HepG2 (cell line): ENCODE measurements at places on chromosomes 6 and 20. TPM values are rescaled to one million over a fixed set of nuclear protein-coding genes. Genes with fewer than 3 reads are reported as not detected.

GRCh38 chr6:169858935-169859351, 107.5 kb downstream of the ERMARD start:
- H3K4me1 ChIP-seq, result no peaks in the 10 kb centered on the region
- H3K36me3 ChIP-seq, result no peaks in the 10 kb centered on the region
- peaks cover 8% of the 10 kb centered on the region; the same call in 1 of the 2 replicates for H3K27me3 ChIP-seq
- no peak for DNase-seq
- no peak overlapping the region for H3K27ac ChIP-seq

DNA sequence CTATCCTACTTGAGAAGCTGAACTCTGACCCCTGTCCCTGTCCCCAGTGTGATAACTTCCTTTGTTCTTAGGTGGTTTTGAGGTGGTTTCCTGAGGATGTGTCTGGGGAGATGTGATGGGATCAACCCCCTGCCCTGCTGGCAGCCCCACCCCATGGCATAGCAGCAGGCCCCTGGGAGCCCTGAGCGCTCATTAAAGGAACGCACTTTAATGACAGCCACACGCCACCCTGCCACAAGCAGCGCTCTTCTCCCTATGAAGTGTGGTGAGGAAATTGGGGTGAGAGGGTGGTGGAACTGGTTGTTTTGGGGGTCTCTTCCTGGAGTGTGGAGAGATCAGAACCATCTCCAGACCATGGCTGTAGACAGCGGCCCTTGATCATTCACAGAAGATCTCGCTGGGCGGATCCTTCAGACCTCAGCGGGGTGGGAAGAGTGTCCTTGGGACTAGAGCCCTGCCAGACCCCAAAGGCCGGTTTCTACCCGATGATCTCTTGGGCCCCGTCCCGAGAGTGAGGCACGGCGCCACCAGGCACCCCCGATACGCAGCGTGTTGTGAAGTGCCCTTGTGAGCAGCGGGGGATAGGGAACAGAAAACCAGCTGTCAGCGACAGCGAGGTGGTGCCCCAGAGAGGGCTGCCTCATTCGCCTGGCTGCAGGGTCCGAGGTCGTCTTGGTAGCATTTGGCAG, 45.4 kb downstream of the SYNJ2 start:
- DNase-seq, result no peak
- peaks cover 43% of the 10 kb centered on the region for H3K36me3 ChIP-seq
- no peak overlapping the region for H3K4me3 ChIP-seq

DNA sequence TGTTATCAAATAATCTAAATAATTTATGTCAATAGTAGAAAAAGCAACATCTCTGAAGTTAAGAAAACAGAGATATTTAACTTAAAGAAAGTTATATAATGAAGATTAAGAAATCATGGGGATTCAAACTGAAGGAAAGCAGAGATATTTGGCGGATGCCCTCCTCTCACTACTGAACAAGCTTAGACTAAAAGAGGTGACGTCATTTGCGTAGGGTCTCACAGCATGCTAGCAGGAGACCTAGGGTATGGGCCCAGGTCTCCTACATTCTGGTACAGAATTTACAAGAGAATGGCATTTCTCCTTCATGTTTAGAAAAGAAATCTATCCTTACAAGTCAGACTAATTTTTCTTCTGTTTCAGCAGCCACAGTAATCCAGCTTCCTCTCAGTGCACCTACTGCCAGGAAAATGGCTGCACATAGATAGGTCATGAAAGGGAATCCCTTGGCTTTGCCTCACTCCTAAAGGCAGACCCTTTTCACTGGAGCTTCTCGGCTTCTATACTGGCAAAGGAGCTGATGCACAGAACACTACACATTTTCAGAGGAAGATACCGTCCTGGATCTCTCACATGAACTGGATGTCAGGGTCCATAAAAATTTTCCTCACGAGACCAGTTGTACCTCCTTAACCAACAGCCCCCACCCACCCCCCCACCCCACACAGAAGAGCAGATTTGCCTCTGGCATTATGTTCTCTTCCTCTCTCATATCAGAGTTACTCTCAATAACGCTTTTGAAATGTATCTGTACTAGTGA, 41.8 kb upstream of the DST start:
- peak; percentile 29 for DNase-seq
- peaks cover 76% of the 10 kb centered on the region for H3K4me1 ChIP-seq
- no peaks in the 10 kb centered on the region for H3K27me3 ChIP-seq
- H3K4me3 ChIP-seq, result peak overlapping the region; percentile 13; the same call in 1 of the 2 replicates
- peak overlapping the region; percentile 75 for H3K27ac ChIP-seq

GRCh38 chr6:110826236-110827129, 11.2 kb upstream of the CDK19 start:
- no peaks in the 10 kb centered on the region for H3K36me3 ChIP-seq
- peak overlapping the region; percentile 35 for H3K27ac ChIP-seq
- DNase-seq, result no peak

DNA sequence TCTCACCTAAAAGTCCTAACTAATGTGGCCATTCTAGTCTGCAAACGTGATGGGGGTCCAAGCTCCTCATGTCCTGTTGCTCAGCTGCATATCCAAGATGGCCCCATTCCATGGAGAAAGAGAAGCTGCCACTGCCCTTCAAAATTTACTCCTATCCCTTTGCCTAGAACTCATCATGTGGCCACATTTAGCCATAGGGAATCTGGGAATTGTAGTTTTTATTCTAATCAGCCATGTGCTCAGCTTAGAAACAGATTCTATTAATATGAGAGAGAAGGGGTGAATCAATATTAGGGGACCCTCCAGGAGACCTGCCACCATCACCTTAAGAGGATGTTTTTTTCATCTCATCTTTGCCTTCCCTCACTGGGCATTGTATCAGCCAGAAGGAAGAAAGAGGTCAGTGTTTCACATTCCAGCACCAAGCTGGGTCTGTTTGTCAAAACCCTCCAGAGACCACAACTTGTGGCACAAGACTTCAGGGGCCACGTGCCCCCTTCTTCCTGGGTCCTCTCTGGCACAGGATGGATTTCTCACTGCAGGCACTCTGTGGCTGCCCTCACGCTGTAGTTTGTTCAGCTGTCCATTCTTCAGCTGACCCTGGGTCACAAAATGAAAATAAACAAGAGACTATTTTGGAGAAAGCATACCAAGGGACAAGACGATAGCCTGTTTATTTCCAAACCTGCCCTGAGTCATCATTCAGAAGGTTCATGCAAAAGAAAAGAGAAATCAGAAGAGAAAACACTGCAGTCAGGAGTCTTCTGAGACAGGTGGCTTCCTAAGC, 172.0 kb downstream of the EYA2 start:
- no peak overlapping the region for H3K27ac ChIP-seq
- H3K4me1 ChIP-seq, result no peaks in the 10 kb centered on the region
- no peak for DNase-seq
- no peaks in the 10 kb centered on the region for H3K36me3 ChIP-seq

GRCh38 chr6:26521600-26522391, 16.4 kb upstream of the HMGN4 start:
- peak overlapping the region; percentile 62 for H3K4me3 ChIP-seq
- H3K27me3 ChIP-seq, result no peaks in the 10 kb centered on the region
- peak overlapping the region; percentile 42 for H3K27ac ChIP-seq
- no peaks in the 10 kb centered on the region for H3K36me3 ChIP-seq
- peaks cover 62% of the 10 kb centered on the region for H3K4me1 ChIP-seq

GRCh38 chr6:40022867-40023266, 88.6 kb upstream of the MOCS1 start:
- H3K4me1 ChIP-seq, result no peaks in the 10 kb centered on the region
- no peaks in the 10 kb centered on the region for H3K27me3 ChIP-seq
- H3K27ac ChIP-seq, result no peak overlapping the region
- no peak for DNase-seq
- no peak overlapping the region for H3K4me3 ChIP-seq

GRCh38 chr6:112600168-112600567, 253.0 kb downstream of the RFPL4B start:
- DNase-seq, result no peak
- H3K4me3 ChIP-seq, result no peak overlapping the region
- H3K4me1 ChIP-seq, result no peaks in the 10 kb centered on the region
- H3K27ac ChIP-seq, result no peak overlapping the region
- H3K27me3 ChIP-seq, result no peaks in the 10 kb centered on the region

DNA sequence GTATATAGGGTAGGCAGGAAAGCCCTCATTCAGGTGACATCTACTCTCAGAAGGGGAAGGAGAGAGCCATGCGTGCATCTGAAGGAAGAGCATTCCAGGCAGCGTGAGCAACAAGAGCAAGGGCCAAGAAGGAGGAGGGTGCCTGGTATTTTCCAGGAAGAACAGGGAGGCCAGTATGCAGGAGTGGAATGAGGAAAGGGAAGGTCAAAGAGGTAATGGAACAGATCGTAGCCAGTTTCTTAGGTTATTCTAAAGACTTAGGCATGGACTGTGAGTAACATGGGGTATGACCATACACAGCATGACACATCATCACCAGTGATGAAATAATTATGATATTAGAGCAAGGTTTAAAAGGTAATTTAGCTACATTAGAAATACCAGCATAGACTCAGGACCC, 24.1 kb downstream of the ALDH8A1 start:
- no peaks in the 10 kb centered on the region for H3K27me3 ChIP-seq
- no peaks in the 10 kb centered on the region for H3K36me3 ChIP-seq
- H3K4me1 ChIP-seq, result no peaks in the 10 kb centered on the region

DNA sequence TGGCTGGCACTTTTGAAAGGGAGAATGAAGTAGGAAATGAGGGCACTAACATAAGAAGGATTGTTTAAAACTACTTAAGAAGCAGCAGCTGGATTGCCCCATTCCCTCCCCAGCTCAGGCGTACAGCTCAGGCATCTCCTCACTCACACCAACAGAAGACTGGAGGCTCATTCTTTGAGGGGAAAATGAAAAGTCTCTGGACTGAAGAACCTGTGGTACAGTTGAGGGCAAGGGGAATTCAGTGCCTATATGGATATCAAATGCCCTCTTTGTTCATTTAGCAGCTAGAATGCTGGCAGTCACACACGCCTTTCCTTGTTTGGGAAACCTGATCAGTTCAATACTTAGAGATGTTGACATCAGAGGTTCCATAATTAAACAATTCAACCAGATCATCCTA, 502.1 kb upstream of the SOX4 start:
- no peak overlapping the region for H3K27ac ChIP-seq
- no peaks in the 10 kb centered on the region for H3K27me3 ChIP-seq
- peaks cover 3% of the 10 kb centered on the region for H3K36me3 ChIP-seq
- no peak overlapping the region for H3K4me3 ChIP-seq
- H3K4me1 ChIP-seq, result no peaks in the 10 kb centered on the region

DNA sequence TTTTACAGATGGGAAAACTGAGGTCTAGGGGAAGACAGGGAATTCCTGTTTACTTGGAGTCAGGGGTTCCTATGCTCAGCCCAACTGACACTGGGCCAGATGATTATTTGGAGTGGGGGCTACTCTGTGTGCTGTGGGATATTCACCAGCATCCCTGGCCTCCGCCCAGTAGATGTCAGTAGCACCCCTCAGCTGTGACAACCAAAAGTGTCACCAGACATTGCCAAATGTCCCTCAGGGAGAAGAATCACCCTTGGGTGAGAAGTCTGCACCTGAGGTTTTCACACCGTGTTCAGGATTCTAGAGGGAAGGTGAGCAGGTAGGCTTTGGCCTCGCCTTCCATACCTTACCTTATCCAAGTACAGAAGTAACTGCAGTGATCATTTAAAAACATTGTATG, 27.6 kb downstream of the CDH26 start:
- no peak overlapping the region for H3K4me3 ChIP-seq
- no peak overlapping the region for H3K27ac ChIP-seq
- no peak for DNase-seq
- H3K4me1 ChIP-seq, result no peaks in the 10 kb centered on the region
- no peaks in the 10 kb centered on the region for H3K27me3 ChIP-seq

DNA sequence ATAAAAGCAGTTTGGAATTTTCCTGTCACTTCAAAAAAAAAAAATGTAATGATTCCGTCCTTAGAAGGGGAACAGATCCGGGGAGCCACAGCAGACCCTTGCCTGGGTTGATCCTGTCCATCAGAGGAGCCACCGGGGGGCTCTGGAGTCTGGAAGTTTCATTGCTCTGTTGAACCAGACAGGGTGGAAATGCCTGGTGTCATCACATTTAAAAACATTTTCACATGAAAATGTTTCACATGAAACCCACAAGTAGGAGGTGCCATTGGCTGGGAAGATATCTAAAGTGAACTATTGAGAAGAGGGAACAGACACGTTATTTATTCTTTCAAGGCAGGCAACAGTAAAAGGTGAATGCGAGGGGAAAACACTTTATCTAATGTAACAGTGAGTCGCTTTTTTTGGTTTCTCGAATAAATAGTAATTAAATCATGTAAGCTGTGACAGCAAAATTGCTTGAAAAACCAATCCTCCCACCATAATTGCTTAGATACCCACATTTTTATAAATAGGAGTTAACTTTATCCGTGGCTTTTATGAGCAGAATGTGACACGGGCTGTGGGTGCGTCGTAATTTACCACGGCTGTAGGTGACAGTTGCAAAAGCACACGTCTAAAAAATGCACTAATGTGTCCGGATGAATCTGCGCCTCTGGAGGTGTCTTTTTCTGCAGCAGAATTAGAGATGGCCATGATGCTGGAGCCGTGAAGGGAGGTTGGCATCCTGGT, 323.4 kb downstream of the TAF4 start:
- peaks cover 5% of the 10 kb centered on the region; the same call in 1 of the 2 replicates for H3K4me1 ChIP-seq
- no peaks in the 10 kb centered on the region for H3K36me3 ChIP-seq

DNA sequence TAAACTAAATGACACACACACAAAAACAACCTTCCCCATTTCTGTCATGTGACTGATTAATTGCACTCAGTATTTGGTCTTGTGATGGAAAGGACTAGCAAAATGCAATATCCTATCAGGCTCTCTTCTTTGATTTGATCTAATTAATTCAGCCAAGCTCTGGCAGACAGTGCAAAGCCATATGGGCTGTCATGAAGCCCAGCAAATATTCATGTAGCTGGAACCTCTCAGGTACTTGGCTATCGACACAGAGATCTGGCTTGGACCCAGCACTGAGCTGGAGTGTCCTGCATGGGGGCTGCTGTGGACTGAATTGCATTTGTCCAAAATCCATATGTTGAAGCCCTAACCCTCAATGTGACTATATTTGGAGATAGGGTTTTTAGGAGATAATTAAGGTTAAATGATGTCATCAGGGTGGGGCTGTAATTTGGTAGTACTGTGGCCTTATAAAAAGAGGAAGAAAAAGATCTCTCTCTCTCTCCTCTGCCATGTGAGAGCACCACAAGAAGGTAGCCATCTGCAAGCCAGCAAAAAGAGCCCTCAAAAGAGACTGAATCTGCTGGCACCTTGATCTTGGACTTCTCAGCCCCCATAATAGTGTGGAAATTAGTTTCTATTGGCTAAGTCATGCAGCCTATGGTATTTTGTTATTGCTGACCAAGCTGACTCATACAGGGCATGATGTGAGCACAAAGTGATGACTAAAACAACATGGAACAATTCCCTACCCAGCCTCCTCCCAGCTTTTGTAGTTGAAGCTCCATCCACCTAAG, 77.1 kb downstream of the STMND1 start:
- no peak overlapping the region for H3K27ac ChIP-seq
- DNase-seq, result no peak
- no peak overlapping the region for H3K4me3 ChIP-seq
- peaks cover 7% of the 10 kb centered on the region; the same call in 2 of the 3 replicates for H3K27me3 ChIP-seq

- no peak for DNase-seq
- H3K4me3 ChIP-seq, result no peak overlapping the region
- peaks cover 27% of the 10 kb centered on the region for H3K4me1 ChIP-seq
- no peak overlapping the region for H3K27ac ChIP-seq
Observed at GRCh38 chr6:167699141-167699931, 127.4 kb upstream of the AFDN start.

GRCh38 chr6:16089232-16090062, 39.4 kb upstream of the MYLIP start:
- H3K36me3 ChIP-seq, result no peaks in the 10 kb centered on the region
- H3K27ac ChIP-seq, result no peak overlapping the region
- no peaks in the 10 kb centered on the region for H3K4me1 ChIP-seq

GRCh38 chr6:79614326-79615305, 16.5 kb upstream of the SH3BGRL2 start:
- peak overlapping the region; percentile 51 for H3K27ac ChIP-seq
- H3K36me3 ChIP-seq, result no peaks in the 10 kb centered on the region

Gene UFL1
- 16.3 and 24.7 TPM in 2 replicates for total RNA-seq

Gene TDRD6
- not detected in 2 replicates for total RNA-seq

Gene TNF
- total RNA-seq, result not detected in 2 replicates

Gene C6orf132
- 1.5 and 3.0 TPM in 2 replicates for total RNA-seq

Gene GABRR1
- total RNA-seq, result not detected in 2 replicates

Gene GSTA2
- 13.7 and 21.5 TPM in 2 replicates for total RNA-seq
